ENCODE measurements at places on chromosomes 12 and 14.

DNA sequence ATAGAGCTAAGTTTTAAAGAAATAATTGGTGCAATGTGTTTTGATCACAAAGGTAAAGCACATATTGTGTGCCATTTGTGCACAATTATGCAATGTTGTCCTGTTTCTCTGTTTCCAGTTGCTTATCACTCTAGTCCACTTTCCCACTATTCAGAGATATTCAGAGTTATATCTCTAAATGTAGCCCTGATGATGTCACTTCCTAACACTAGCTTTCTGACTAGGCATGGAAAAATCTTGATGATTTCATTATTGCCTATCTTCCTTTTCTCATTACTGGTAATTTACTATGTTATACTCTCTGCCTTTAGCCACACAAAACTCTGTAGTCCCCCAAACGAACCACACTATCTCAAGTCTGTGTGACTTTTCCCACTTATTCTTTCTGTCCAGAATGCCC is 221.2 kb downstream of the TRHDE start:
- DNase-seq: no peak

DNA sequence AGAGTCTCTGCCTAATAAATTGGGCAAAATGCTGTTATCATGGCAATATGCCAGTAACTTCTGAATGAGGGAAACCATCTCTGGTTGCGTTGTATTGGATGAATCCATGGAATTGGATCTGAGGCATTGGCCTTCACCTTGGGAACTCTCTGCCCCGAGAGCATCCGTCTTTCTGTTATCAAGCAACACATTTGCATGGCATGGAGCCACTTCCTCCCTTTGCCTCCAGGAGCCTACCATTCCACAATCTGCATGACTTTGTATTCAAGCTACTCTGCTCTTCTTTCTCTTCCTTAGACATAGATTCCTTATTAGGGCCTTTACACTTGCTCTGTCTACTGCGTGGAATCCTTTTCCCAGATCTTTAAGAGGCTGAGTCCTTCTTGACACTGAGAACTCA is 57.2 kb downstream of the RIC8B start:
- no peak for DNase-seq

- no peak for DNase-seq
Measured at GRCh38 chr12:85759091-85759490, 77.1 kb downstream of the RASSF9 start.

DNA sequence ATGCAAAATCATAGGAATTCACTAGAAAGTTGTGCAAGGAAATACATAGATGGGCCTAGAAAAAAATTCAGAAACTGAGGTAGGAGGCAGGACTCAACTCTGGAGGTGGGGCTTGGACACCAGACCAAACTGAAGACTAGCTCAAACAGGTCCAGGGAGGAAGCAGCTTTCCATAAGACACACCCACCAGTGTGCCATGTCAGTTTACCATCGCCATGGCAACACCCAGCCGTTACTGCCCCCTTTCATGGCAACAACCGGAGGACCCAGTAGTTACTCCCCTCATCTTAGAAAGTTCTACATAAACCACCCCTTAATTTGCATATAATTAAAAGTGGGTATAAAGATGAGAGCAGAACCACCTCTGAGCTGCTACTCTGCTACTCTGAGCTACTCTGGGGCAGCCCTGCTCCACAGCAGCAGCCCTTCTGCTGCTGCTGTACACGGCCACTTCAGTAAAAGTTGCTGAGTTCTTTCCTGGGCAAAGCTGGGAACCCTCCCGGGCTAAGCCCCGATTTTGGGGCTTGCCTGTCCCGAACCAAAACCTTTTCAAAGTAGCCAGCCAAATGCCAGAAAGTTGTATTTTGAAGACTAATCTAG is 30.8 kb upstream of the NINJ2 start:
- DNase-seq: no peak

GRCh38 chr14:35760143-35760542 is 49.0 kb downstream of the RALGAPA1 start:
- no peak for DNase-seq

DNA sequence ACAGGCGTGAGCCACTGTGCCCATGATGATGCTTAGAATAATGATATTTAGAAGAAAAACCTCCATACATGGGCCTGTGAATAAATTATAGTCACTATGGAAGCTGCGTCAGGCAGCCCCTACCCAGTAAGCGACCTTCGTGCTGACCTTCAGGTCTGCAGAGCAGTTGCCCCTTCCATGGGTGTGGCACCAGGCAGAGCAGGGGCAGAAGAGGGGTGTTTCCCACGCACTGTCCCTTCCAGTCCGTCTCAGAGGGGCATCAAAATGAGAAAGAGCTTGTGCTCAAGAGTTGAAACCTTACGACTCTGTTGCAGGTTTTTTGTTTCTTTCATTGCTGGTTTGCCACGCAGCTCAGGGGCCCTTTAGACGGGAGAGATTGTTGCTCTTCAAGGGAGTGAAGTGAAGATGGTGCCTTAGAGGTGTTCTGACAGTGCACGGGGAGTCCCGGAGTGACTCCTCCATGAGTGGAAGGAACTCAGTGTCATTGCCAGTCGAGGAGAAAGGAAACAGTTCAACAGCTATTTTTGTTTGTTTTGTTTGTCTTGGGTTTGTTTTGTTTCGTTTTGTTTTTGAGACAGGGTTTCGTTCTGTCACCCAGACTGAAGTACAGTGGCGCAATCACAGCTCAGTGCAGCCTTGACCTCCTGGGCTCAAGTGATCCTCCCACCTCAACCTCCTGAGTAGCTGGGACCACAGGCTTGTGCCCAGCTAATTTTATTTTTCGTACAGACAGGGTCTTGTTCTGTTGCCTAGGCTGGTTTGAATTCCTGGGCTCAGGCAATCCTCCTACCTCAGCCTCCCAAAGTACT is 13.9 kb downstream of the CKB start:
- no peak for DNase-seq

- DNase-seq: no peak
Measured at GRCh38 chr14:101182476-101182875, 279.0 kb upstream of the RTL1 start.

All from T-helper 22 cell (primary cell).